Bone marrow (tissue), 2 donors: ENCODE measurements at places on chromosomes 6 and 20.

DNA sequence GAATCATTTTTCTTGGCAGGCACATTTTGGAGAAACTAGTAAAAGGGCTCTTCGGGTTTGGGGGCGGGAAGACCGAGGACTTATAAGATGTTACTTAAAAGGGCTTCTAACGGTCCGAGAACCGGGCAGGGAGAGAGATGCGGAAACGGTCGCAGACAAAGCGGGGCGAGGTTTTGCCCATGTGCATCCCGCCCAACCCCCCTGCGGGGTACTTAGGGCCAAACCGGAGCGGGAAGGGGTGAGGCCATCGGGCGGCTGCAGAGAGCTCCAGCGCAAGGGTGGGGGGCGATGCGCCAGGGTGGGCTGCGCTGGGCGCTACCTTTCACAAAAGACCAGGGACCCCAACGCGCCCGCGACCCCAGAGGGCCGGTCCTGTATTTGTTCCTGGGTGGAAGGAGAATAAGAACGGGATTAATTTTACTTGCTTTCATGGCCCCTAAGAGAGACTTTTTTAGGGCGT is 616 bp downstream of the TUBB start:
- no peak for DNase-seq

GRCh38 chr6:56819604-56820003 is 135.3 kb upstream of the BEND6 start:
- no peak for DNase-seq

DNA sequence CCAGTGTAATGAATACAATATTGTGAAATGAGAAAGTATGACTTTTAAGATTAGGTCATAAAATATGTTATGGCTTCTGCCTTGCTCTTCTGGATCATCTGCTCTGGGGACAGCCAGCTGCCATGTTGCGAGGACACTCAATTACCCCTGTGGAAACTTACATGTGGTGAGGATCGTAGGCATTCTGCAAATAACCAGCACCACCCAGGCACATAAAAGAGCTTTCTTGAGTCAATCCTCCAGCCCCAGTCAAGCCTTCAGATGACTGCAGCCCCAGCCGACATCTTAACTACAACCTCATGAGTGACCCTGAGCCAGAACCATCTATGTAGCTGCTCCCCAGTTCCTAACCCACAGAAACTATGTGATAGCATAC is 4.5 kb upstream of the RBCK1 start:
- DNase-seq: no peak

DNA sequence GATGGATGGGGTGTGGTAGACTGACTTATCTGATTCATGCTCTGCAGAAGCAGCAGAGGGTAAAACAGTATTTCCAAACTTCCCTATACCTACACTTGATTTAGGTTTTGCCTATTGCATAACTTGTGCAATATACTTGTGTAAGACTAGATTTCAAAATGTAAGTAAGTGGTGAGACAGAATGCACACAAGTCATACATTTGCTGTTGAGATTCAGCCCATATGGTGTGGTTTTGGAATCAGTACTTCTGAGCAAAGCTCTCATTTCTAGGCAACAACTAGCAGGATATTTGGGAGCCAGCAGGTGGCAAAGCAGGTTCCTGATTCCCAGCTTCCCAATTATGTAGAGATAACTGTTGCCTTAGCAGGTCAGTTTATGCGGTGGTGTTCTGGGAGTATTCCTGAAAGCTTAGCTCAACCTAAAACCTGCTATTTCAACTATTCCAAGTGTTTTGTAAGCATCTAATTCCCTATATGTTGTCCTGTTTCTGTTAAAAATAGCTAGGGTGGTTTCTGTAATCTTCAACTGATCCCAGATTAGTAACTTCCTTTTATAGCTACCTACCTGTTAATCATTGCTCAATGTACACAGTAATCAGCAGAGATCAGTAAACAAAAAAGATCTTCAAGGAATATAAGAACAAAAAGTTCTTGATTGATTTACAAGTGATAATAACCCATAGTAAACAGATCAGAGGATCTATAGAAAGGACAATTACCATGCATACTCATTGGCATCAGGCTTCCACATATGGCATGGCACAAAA is 8.5 kb upstream of the FABP7 start:
- DNase-seq: no peak

- no peak for DNase-seq
These were observed 16.6 kb downstream of the GJA10 start for GRCh38 chr6:89910902-89911240.

DNA sequence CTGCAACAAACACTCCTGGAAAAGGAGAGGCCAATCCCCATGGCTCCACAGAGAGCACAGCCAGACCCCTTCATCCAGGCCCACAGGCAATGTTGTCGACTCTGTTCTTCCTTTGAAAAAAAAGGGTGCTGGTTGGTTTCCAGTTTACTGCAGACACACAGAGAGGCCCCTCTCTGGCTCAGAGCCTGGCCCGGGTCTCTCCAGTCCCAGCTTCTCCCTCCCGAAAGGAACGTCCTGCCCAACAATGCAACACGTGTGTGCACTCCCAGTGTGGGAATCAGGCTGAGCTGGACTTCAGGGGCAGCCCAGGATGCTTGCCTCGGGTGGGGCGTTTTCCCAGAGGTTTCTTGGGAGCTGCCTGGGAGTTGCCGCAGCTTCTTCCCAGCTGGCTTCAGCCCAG is 4.5 kb upstream of the NKAIN4 start:
- no peak for DNase-seq

- no peak for DNase-seq
These were observed 779.7 kb upstream of the MAN1A1 start for GRCh38 chr6:120129228-120129627.

GRCh38 chr6:37024656-37025337 is 19.3 kb downstream of the FGD2 start:
- no peak for DNase-seq

DNA sequence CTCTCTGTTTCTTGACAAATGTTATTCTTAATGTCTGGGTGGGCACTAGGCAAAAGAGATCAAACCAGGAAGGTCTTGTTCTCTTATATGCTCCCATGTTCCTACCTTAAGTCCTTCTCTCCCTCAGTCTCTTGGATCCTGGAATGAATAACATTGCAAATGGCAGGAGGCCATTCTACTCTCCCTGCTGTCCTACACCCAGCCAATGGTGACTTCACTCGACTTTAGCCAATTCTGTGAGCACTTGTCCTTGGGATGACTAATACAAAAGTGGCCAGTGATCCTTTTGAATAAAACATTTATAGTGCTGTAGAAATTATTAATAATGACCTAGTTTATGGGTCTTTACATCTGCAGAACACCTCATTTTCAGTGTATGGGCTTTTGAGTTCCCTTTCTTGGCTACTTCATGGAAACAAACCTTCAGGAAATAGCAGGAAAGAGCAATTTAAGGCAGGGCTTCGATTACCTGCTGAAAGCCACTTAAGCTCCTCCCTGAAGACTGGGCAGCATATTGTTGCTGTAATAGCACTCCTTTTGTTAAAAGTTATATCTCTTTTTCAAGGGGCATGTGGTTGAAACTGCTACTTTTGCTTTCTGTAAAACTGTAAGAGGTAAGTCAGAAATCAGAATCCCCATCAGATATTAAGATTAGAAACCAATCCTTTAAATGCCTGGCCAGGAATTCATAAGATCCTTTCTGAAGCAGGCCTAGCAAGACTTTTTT is 10.5 kb downstream of the OTOR start:
- no peak for DNase-seq

- DNase-seq: no peak
These were observed 79.6 kb upstream of the EPB41L1 start for GRCh38 chr20:36074983-36075382.

DNA sequence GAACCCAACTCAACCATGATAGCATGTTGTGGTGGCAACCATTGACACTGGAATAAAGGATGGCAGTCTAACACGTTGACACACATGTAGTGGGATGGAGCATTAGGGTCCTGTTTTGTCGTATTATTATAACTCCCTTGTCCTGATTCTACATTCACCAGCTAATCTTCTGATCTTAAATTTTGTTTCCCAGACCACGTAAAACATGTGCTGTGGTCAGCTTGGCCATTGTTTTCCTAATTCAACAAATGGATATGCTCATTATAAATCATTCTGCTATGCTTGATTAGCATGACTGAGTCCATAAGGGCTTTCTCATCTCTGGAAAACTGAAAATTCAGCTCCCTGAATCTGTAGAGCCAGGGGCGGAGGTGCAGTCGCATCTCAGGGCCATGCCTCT is 15.0 kb downstream of the MRAP2 start:
- DNase-seq: no peak

GRCh38 chr20:35190556-35190955 is 18.7 kb downstream of the PROCR start:
- no peak for DNase-seq

GRCh38 chr6:30151580-30151979 is 9.4 kb downstream of the TRIM10 start:
- no peak for DNase-seq

DNA sequence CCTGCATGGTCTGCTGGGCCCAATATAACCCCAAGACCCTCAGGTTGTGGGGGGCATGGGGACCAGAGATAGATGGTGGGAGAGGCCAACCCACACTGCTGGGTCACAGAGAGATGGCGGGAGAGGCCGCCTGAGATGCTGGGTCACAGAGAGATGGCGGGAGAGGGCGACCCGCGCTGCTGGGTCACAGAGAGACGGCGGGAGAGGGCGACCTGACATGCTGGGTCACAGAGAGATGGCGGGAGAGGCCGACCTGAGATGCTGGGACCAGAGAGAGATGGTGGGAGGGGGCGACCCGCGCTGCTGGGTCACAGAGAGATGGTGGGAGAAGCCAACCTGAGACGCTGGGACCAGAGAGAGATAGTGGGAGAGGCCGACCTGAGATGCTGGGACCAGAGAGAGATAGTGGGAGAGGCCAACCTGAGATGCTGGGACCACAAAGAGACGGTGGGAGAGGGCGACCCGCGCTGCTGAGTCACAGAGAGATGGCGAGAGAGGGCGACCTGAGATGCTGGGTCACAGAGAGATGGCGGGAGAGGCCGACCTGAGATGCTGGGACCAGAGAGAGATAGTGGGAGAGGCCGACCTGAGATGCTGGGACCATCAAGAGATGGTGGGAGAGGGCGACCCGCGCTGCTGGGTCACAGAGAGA is 133.2 kb downstream of the DLL1 start:
- no peak for DNase-seq

GRCh38 chr6:2958331-2958711 is 13.0 kb downstream of the SERPINB6 start:
- DNase-seq: no peak

GRCh38 chr6:82015526-82015925 is 232.0 kb downstream of the IBTK start:
- DNase-seq: no peak

GRCh38 chr20:6828794-6829423 is 61.4 kb downstream of the BMP2 start:
- peak; percentile 13 for DNase-seq

DNA sequence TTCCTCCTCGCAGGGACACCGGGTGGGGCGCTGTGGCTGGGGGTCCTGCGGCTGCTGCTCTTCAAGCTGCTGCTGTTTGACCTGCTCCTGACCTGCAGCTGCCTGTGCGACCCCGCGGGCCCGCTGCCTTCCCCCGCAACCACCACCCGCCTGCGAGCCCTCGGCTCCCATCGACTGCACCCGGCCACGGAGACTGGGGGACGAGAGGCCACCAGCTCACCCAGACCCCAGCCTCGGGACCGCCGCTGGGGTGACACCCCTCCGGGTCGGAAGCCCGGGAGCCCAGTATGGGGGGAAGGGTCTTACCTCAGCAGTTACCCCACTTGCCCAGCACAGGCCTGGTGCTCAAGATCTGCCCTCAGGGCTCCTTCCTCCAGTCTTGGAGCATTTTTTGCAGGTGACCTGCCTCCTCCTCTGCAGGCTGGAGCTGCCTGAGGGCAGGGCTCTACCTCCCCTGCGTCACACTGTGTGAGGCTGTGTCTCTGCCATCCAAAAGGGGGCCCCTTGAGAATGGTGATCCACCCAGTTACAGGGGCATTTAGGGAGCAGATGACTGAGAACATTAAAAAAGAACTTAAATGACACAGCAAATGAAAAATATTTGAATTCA is 3.9 kb upstream of the CNPY3 start:
- DNase-seq: no peak

DNA sequence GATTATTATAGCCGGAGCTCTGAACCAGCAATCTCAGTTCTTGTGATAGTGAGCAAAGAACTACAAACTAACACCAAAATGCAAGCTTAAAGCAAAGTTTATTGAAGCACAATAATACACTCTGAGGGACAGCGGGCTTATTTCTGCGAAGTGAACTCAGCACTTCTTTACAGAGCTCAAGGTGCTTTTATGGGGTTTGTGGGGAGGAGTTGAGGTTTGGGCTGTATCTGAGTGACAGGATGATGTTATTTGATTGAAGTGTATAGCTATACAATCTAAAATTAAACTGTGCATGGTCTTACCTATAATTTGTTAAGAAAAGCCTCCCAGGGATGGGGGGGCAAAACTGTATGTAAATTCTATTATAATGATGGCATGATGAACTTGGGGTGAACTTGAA is 1.0 kb upstream of the HFE start:
- no peak for DNase-seq

- DNase-seq: no peak
These were observed 43.2 kb upstream of the PLCB4 start for GRCh38 chr20:9025643-9026042.

- DNase-seq: no peak
These were observed 92.5 kb upstream of the PTPN1 start for GRCh38 chr20:50417484-50418235.

- no peak for DNase-seq
These were observed 278.2 kb upstream of the PREP start for GRCh38 chr6:105681061-105681460.

DNA sequence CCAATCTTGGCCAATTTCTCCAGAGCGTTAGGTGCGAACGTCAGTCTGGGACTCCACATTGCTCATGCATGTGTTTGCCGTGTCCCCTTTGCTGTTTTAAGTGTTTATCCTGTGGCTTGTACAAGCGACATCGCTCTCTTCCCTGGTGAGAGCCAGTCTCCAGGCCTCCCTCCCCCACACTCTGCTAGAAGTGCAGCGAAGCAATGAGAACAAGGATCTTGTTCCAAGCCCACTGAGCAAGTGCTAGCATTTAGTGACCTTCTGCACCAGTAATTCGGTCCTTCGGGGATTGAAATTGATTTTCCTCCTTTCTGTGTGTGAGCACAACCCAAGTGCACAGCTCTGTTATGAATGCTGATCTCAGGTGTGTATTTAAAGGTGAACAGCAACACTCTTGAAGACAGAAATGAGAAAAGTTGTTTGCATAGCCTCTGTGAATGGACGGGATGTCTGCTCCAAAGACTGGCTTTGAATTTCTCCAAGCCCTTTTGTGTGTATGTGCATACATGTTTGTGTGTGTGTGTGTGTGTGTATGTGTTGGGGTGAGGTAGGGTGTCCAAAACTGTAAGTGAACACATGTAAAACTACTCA is 29.0 kb downstream of the CD83 start:
- no peak for DNase-seq

GRCh38 chr6:121274666-121275295 is 59.5 kb downstream of the TBC1D32 start:
- DNase-seq: no peak
